ENCODE measurements at places on chromosomes 2 and 18. TPM values are rescaled to one million over a fixed set of nuclear protein-coding genes. Genes with fewer than 3 reads are reported as not detected.
A peak's percentile ranks its signal among the peaks of the same experiment; 100 is the strongest.

Gene POTEC
- not detected for polyA plus RNA-seq

Gene KCNK3
- polyA plus RNA-seq, result 0.13 TPM

GRCh38 chr2:19971691-19972090, 18.2 kb downstream of the WDR35 start:
- no peak for DNase-seq

- no peak for DNase-seq
Observed at GRCh38 chr18:63206433-63207142, 113.0 kb downstream of the BCL2 start.

Gene CRACDL
- 3.1 TPM for polyA plus RNA-seq

- no peak for DNase-seq
Observed at GRCh38 chr2:240290432-240291336, 144.8 kb upstream of the GPC1 start.

DNA sequence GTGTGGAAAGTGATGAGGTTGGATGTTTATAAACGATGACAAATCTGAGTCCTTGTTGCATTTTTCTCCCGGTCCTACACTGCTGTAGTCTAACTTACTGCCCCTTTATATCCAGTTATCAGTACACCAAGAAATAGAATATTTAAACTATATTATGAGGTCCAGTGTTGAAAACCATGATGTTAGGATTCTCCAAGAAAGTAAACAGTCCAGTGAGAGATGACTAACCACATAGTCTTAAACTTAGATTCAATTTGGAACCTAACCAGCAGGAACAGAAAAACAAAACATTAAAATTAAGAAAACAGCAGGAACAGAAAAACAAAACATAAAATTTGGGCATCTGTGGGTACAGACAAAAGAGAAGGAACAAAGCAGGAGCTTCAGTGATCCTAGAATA, 143.2 kb downstream of the TPGS2 start:
- DNase-seq, result no peak

DNA sequence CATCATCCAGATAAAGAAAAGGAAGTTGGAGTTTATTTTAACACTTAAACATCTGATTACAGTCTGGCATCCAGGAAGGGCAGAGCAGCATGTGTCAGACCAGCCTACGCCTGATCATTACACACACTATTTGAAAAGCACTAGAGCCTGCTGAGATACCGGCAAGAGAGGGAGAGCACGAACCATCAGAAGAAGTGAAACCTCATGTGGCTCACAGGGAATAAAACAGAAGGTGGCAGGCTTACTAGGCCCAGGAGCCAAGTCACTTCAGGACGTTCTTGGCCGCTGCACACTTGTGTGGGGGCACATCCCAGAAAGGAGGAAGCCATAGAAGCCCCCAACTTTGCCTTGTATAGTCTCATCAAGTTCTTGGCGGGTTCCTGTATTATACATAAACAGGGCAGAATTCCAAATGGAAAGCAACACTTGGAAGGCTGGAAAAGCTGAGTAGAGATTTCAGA, 105.5 kb downstream of the UGGT1 start:
- DNase-seq, result no peak

- DNase-seq, result no peak
Observed at GRCh38 chr2:68385220-68385906, 20.3 kb downstream of the PLEK start.

- no peak for DNase-seq
Observed at GRCh38 chr18:52070291-52070756, 269.7 kb upstream of the DCC start.

DNA sequence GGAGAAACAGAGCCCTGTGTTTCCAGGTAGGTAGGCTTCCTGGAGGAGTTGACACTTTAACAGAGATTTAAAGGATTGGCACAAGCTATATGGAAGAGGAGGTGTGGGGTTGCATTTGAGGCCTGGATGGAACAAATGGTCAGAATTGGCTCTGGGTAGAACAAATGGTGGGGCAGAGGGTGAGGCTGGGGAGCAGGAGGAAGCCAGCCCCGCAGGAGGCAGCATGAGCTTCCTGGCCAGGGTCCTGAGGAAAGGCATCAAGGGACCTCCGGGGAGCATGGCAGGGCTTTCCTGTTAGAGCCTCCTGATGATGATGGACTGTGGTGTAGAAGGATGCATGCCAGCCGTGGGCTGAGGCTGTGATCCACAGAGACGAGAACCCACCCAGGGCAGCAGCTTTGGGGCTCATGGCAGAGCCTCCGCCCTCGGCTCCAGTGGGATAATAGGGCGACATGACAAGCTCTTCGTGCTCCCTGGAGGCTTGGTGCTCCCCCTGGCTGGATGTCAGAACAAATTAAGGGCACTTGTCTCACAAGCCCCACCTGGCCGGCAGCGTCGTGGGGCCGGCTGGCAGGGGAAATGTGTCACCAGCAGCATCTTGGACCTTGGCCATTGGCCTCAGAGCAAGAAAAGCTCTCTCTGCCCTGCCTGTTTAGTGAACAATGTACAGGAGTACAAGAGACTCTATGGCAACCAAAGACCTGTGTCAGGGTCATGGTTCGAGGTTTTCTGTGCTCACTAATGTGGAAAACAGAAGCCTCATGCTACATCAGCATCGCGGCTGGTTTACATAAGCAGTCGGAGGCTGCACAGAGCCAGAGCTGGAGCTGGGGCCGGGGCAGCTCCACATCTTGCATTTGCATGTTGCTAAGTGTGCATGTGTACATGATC, 153.5 kb downstream of the MYCN start:
- no peak for DNase-seq

Gene CCDC141
- polyA plus RNA-seq, result 2.8 TPM

- DNase-seq, result no peak
Observed at GRCh38 chr2:174233771-174234275, 14.5 kb downstream of the OLA1 start.

DNA sequence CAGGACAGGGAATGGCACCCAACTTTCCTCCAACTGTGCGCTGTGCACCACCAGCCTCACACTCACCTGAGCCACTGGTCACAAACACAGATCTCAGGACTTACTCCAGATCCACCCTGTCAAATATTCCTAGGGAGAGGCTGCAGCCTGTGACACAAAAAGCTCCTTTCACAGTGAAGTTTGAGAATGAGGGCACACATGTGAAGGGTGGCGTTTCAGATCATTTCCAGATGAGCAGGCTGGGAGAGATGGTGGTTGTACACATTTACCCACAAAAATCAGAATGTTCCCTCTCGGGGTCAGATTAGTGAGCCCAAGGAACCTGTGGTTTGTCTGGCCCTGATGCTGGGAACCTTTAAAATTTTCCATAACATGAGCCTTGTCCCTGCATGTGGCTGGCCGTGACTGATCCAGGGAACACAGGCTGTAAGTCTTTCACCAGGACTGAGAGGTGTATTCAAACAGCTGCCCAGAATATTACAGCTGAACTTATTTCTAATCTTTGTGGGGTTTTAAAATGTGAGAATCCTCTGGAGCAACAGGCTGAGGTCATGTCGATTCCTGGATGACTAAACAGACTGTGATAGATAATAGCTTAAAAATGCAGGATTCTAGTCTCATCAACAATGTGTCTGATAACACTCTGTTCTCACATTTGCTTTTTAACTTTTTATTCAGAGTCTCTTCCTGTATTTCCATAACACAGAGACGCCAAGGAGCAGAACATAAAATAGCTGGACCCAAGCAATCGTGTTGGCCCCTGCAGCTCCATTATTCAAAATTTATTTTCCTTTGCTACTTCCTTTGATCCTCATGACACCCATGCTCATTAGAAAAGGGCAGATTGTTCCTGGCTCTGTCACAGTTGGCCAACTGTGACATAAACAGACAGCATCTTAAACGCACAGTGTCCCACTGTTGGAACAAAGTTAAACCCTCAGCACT, 35.5 kb downstream of the IL1R2 start:
- DNase-seq, result no peak

Gene ALPG
- not detected for polyA plus RNA-seq

Gene UNC80
- not detected for polyA plus RNA-seq

Gene CLEC4F
- 0.04 TPM for polyA plus RNA-seq

- no peak for DNase-seq
Observed at GRCh38 chr18:35247412-35248249, 6.8 kb downstream of the ZNF397 start.

DNA sequence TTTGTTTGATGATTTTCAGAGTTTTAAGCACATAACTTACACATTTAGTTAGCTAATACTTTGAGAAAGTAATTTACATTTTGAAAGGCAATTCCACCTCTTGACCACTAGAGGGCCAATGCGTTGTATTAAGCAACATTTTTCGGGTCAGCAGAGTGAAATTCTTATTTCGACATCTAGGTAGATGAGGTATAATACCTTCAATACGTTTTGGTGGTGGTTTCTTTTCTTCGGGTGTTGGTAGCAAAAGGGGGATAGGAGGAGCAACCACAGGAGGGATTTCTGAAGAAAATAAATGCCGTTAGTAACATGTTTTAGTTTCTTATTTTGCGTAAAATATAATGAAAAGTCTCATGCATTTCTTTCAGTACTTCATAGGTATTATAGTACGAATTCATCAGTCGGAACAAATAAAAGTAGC, 106.3 kb downstream of the TTN start:
- no peak for DNase-seq

Gene MC4R
- polyA plus RNA-seq, result not detected

DNA sequence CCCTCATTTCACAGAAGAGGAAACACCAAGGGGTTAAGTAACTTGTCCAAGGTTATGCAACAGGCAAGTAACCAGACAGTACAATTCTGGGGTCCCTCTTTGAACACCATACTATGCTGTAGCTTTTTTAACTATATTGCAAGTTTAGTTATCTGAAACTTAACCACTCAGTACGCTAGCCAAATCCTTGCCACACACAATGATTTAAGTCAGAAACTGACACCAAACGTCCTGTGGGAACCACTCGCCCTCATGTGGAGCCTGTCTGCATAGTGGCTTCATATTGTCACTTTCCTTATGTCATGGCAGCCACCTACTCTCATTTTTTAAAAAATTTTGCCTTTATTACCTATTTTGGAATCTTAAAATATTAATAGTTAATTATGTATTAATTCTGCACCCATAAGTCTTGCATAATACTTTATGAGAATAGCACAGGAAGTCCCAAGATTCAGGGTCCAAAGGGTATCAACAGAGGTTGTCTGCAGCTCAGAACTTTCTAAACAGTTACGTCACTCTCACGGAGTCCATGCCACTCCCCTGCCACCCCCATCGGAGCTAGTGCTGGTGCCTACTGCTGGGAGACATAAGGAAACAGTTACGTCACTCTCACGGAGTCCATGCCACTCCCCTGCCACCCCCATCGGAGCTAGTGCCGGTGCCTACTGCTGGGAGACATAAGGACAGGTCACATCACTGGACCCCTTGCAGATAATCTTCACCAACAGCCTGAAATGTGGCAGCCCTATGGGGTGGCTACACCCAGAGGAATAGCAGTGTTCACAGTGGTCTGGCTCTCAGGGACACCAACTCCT, 99.0 kb downstream of the L3MBTL4 start:
- DNase-seq, result no peak

GRCh38 chr2:176729706-176730569, 460.7 kb downstream of the MTX2 start:
- no peak for DNase-seq

- no peak for DNase-seq
Observed at GRCh38 chr2:111157798-111158197, 37.1 kb downstream of the BCL2L11 start.

Gene HMSD
- not detected for polyA plus RNA-seq

Gene FHL2
- polyA plus RNA-seq, result 24.7 TPM

GRCh38 chr18:6249170-6249569, 165.5 kb downstream of the L3MBTL4 start:
- no peak for DNase-seq

DNA sequence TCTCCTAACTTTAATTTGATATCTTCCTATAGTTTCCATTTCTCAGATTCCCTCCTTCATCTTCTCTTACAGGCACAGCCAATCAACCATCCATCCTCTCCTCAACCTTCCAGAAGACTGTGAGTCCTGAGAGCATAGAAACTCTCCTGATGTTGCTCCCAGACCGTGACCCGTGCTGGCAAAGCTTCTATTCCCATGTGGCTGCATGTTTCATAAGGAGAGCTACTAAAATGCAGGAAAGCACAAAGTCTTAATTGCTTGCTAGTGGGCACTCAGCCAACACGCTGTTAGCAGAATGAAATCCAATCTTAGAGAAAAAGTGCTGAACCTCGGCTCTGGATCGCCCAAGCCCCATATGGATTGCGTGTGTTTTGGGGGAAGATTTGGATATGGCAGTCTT, 1244.7 kb upstream of the ZEB2 start:
- peak; percentile 37 for DNase-seq

Data from psoas muscle (tissue), 8 donors.